ENCODE measurements at places on chromosomes 12 and 14. TPM values are rescaled to one million over a fixed set of nuclear protein-coding genes. Genes with fewer than 3 reads are reported as not detected.

The CLEC6A gene
- polyA plus RNA-seq: not detected

The ANKRD9 gene
- 47.5 TPM for polyA plus RNA-seq

The RNU6-7 gene
- not detected for polyA plus RNA-seq

The CYP27B1 gene
- 2.9 TPM for polyA plus RNA-seq

The CACNA2D4 gene
- 0.44 TPM for polyA plus RNA-seq

The APOF gene
- polyA plus RNA-seq: not detected

The ANKRD33 gene
- 1.5 TPM for polyA plus RNA-seq

The PRMT5 gene
- polyA plus RNA-seq: 402 TPM

The KITLG gene
- polyA plus RNA-seq: 1.3 TPM

The HOXC12 gene
- not detected for polyA plus RNA-seq

The FGF6 gene
- polyA plus RNA-seq: not detected

The CFAP251 gene
- 1.9 TPM for polyA plus RNA-seq

The IQSEC3 gene
- polyA plus RNA-seq: 1.2 TPM

The BICDL1 gene
- 18.4 TPM for polyA plus RNA-seq

The MANSC4 gene
- not detected for polyA plus RNA-seq

The RABGGTA gene
- 65.1 TPM for polyA plus RNA-seq

The C12orf42 gene
- polyA plus RNA-seq: 0.05 TPM
